Activated naive CD4-positive, alpha-beta T cell (primary cell): ENCODE measurements at places on chromosomes 7 and 10.

DNA sequence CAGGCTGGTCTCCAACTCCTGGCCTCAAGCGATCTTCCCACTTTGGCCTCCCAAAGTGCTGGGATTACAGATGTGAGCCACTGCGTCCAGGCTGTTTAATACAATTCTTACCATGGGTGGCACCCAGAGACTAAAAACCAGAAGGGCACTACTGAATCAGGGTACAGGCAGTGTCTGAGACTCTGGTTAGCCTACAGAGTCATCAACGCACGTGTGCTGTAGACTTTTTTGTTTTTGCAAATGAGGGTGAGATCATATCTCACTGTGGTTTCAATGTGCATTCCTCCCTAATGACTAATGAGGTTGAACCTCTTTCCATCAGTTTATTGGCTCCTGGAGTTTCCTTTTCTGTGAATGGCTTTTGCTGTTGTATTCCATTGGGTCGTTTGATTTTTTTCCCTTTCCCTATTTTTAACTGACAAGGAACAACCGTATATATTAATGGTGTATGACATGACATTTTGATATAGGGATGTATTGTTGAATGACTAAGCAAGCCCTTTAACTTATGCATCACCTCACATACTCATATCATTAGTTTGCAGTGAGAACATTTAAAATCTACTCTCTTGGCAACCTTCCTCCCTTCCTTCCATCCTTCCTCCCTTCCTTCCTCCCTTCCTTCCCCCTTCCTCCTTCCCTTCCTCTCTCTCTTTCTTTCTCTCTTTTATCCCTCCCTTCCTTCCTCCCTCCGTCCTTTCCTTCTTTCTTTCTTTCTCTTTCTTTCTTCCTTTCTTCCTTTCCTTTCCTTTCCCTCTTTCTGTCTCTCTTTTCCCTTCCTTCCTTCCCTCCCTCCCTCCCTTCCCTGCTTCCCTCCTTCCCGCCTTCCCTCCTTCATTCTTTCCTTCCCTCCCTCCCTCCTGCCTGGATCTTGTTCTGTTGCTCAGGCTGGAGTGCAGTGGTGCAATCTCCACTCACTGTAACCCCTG, 9.3 kb upstream of the TMEM270 start:
- no peak for DNase-seq

GRCh38 chr7:53205006-53205405, 169.6 kb downstream of the POM121L12 start:
- no peak for DNase-seq

- no peak for DNase-seq
Observed at GRCh38 chr7:22980422-22980821, 33.5 kb downstream of the HYCC1 start.

GRCh38 chr10:5989756-5990155, 12.4 kb upstream of the IL15RA start:
- DNase-seq: no peak

- DNase-seq: no peak
Observed at GRCh38 chr7:42843205-42843800, 68.6 kb downstream of the C7orf25 start.

DNA sequence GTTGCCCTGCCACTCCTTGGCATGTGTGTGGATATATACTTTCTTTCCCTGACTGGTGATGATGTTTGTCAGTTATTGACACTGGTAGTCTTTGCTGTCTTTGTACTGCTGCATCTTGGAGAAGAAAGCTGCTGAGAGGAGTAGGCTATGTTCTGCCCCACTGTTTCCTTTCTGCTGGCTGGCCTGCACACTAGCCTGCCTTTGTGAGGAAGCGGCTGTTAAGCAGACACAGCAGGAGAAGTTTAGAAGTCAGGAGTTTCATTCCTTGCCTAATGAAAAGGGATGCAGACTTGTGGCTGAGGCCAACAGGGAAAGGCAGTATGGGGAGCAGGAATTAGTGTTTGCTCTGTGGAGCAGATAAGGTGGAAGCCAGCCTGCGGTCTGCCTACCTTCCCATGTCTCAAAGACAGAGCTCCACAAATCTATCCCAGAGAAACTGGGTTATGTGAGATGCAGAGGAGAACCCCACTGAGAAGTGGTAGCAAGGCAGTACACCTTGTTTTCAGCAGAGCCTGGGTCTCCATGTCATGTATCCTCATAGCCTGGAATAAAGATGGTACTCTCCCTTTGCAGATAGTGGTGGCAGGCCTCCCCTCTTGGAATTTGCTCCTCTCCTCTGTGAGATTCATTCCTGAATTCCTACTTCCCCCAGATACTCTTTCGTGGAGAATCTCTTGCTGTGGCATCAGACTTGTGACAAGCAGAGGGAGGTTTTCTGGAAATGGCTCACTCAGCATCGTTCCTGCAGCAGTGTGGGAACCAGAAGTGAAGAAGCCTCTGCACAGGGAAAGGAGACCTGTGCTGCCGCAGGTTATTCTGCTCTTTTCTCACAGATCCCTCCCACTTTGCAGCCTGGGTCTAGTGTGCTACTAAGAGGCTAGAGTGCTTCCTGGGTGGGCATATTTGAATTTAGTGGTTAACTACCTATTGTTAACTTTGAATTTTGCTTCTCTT, 130.2 kb downstream of the LRRC4 start:
- DNase-seq: no peak

GRCh38 chr10:62237966-62238365, 30.7 kb downstream of the RTKN2 start:
- DNase-seq: no peak

DNA sequence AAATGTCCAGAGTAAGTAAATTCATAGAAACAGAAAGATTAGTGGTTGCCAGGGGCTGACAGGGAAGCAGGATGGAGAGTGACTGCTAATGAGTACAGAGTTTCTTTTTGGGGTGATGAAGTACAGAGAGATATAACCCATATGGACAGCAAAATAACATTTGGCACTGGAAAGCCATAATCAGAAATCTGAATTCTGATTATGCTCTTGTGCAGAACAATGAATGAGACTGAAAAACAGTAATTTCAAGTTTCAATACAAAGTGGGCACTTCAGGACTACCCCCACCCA, 4.5 kb downstream of the RHEB start:
- no peak for DNase-seq
